ENCODE measurements at places on chromosomes 11 and 22.

- DNase-seq: no peak
Observed at GRCh38 chr11:44615041-44615755, 49.7 kb downstream of the CD82 start.

DNA sequence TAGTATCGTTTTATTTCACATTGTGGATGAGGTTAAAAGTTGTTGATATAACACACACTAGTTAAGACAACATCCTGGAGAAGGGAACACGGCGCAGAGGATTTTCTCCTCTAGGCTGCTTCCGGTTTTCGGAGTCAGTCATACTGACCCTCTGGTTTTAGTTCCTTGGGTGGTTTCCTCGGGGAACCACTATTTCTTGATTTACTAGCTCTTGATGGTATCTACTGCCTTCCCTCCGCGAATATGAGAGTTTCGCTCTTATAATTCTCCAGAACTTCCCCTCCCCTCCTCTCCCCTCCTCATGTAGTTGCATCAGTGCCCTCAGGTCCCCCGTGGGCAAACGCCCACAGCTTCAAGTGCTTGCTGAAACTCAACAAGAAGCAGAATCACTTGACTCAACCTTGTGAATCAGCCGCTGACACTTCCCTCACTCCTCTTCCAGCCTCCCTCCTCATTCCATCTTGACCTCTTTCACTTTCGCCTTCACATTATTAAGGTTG lies 15.9 kb upstream of the APOBEC3A start:
- DNase-seq: no peak

- DNase-seq: no peak
Observed at GRCh38 chr11:94794287-94795168, 26.4 kb downstream of the AMOTL1 start.

DNA sequence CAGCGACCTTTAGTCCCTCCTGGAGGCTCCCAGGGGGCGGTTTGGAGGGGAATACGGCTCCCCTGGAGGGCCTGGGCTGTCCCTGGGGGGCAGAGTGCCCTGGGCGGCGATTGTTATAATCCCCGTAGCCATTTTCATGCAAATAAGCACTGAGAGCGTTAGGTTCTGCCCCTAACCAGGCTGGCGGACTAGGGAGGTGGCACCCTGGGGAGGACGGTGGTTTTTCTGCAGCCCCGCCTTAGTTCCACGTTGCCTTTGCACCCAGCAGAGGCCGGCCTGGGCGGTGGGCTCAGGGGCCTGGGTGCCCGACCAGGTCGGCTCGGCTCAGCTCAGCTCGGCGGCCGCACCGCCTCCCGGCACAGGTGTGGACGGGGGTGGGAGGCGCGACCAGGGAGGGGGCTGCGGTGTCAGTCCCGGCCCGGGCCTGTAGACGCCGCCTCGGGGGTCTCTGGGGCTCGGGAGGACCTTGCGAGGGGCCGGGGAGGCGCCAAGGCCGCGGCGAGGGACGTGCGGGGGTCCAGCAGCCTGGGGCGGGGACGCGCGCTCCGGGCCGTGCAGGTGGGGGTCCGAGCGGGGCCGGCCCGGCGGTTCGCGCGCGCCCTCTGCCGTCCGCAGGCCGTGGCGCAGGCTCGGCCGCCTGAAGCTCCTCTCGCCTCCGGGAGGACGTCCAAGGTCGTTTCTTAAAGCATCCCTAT lies 2.3 kb upstream of the DUSP8 start:
- no peak for DNase-seq

DNA sequence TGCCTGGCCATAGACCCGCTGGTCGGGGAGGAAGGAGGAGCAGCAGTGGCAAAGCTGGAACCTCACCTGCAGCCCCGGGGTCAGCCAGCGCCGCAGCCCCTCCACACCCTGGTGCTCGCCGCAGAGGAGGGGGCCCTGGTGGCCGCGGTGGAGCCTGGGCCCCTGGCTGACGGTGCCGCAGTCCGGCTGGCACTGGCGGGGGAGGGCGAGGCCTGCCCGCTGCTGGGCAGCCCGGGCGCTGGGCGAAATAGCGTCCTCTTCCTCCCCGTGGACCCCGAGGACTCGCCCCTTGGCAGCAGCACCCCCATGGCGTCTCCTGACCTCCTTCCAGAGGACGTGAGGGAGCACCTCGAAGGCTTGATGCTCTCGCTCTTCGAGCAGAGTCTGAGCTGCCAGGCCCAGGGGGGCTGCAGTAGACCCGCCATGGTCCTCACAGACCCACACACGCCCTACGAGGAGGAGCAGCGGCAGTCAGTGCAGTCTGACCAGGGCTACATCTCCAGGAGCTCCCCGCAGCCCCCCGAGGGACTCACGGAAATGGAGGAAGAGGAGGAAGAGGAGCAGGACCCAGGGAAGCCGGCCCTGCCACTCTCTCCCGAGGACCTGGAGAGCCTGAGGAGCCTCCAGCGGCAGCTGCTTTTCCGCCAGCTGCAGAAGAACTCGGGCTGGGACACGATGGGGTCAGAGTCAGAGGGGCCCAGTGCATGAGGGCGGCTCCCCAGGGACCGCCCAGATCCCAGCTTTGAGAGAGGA lies 11.9 kb downstream of the TMEM121B start:
- DNase-seq: no peak

DNA sequence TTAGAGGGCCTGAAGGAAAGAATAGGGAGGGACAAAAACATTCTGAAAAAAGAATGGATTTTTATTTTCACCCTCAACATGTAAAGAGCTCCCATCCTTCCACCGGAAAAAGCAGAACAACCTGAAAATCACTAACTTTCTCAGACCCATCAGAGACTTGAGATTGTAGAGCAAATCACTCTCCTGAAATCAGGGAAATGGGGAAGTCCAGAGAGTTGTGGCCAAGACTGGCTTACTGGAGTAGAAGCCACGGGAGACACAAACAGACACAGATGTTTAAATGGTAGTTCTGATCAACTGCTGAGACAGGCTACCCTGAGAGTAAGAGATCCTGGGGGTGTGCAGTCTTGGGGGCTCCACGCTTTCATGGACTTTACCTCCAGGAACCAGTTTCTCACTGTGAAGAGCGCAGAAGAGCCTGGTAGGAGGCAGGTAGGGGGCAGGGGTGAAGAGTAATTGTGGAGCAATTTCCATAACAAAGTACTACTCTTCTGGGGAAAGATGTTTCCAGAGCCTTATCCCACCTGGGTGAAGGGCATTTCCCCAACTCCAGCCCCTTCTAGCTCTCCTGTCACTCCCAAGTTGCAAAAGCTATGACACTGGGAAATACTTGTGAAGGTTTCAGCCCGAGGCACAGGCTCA lies 47.1 kb downstream of the ASCL2 start:
- no peak for DNase-seq

- no peak for DNase-seq
Observed at GRCh38 chr11:57343825-57344224, 5.7 kb downstream of the P2RX3 start.

- no peak for DNase-seq
Observed at GRCh38 chr11:44620328-44620725, 54.9 kb downstream of the CD82 start.

- no peak for DNase-seq
Observed at GRCh38 chr11:60343094-60343704, 16.1 kb downstream of the MS4A6E start.

DNA sequence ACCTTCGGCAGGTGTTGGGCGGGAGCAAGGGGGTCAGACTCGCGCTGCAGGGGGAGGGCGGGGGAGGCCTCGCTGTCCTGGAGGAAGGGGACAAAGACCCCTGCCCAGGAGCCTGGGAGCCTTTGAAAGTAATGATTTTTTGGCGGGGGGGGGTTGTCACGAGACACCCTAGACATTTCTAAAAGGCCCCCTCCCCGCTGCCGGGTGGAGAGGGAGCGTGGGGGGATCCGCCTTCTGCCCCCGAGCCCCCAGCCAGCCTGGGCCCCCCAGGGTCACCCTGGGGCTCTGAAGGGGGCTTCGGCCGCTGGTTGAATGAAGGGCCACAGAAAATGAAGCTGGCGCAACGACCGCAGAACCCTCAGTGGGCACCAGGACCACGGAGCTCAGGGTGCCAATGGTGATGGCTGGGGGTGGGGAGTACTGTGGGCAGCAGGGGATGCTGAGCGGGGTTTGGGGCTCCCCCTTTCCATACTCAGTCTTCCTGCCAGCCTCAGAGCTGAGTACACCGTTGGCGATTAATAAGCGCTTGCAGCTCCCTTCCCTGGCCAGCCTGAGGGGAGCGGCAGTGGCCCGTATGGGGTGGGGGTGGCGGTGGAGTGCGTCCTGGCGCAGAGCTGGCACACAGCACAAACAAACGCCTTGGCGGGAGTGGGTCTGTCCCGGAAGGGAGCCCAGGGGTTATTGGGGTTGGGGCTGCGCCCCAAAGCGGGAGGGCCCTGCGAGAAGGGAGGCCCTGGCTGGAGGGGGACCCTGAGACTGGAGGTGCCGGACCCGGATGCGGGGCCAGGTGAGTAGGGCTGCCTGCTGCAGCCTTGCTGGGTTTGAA lies 1.2 kb upstream of the DUSP8 start:
- no peak for DNase-seq

DNA sequence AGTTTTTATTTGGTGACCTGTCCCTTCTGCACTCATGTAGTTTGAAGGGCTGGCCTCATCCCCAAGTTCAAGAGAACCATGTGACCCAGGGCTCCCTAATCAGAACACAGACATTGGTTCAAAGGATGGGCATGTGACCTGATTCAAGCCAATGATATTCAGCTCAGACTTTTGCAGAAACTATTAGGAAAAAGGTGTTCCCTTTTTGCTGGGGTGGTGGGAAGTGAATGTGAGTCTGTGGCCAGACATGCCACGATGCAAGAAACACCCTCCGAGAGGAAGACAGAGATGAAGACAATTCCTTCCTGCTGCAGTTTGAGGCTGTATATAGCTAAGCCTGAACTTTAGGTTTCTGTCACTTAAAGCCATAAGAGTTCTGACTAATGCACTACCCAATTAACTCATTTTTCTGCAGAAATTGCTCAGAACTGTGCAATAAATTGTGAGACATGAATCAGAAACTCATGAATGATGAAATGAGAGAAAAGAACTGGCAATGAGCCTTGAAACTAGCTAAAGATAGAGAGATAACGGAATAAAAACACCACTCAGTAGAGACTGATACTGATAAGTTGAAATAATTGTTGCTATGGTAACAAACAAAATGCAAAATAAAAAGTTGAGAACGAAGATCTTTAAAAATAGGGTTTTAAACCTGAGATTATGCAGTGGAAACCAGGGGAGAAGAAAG lies 9.2 kb upstream of the MAPK1 start:
- DNase-seq: no peak

GRCh38 chr22:26957897-26958296 lies 300.5 kb downstream of the MIAT start:
- no peak for DNase-seq

GRCh38 chr11:78446210-78446609 lies 28.6 kb upstream of the GAB2 start:
- no peak for DNase-seq

DNA sequence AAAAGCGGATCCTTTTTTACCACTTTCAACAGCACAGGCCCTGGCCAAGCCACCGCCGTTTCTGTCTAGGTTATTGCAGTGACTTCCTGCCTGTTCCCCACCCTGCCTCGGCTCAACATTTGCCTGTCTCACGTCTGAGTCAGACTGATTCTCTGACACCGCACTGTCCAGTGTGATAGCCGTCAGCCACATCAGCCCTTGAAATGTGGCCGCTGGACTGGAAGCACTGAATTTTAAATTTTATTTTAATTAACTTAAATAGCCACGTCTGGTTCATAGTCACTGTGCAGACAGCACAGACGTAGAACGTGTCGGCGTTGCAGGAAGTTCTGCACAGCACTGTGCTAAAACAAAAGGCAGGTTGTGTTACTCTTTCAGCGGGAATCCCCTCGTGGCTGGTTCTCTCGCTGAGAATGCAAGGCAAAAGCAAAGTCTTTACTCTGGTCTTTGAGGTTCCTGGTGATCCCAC lies 56.3 kb upstream of the ADSL start:
- peak; percentile 30 for DNase-seq
